ENCODE measurements at places on chromosomes 2 and 18.

DNA sequence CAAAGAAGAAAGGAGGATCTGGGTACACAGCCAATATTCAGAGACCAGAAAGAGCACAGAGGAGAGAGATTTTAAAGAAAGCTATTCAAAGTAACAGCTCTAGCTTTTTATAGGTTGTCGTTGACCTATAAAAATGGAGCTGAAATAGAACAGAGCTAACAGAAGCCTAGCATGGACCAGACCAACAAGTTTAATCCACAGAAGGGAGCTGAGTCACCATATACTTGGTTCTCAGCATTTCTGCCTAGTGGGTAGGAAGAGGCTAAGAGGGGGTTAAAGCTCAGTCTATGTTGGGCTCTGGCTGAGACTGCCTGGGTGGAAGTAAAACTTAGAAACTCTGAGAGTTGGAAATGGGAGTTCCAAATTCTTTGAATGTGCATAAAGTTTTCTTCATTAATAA lies 678.0 kb upstream of the CDH2 start:
- ATAC-seq: no peak

GRCh38 chr2:239327536-239328350 lies 73.1 kb downstream of the HDAC4 start:
- peak; percentile 18 for ATAC-seq

- ATAC-seq: peak; percentile 92
Measured at GRCh38 chr2:110657724-110658305, 20.0 kb downstream of the BUB1 start.

DNA sequence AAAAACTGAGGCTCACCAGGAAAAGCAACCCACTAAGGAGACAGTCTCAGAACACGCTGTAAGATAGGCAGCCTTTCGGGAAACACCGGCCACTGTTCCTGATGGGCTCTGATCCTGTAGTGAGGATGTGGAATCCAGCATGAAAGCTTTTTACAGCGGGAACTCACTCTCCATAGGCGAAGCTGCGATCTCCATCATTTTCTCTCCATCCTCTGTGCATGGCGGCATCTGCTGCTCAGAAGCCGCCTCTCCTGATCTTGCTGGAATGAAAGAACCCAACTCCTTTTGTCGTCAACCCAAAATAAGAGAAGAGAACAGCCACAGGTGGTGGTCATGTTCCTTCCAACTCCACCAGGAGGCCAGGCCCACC lies 49.9 kb downstream of the TMEM18 start:
- ATAC-seq: no peak

DNA sequence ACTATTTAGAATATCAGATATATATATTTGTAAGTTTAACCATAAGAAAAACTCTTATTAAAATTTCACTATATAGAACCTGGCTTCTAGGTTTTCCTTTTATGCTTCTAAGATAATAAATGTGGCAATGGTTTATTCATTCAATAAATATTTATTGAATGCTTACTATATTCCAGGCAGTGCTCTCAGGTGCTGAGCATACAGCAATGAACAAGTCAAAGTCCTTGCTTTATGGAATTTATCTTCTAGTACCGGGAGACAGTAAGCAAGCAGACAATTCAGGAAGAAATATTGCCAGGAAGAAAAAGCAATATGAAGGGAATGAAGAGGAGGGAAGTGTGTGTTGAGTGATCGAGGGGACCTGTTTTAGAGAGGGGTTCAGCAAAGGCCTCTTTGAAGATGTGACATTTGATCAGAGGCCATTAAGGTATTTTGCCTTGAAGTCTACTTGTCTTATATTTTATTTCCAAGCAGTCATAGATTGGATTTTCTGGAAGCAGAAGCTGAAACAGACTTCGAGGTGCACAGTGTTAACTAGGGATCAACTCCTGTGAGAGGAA lies 94.5 kb upstream of the LYPD6 start:
- no peak for ATAC-seq

DNA sequence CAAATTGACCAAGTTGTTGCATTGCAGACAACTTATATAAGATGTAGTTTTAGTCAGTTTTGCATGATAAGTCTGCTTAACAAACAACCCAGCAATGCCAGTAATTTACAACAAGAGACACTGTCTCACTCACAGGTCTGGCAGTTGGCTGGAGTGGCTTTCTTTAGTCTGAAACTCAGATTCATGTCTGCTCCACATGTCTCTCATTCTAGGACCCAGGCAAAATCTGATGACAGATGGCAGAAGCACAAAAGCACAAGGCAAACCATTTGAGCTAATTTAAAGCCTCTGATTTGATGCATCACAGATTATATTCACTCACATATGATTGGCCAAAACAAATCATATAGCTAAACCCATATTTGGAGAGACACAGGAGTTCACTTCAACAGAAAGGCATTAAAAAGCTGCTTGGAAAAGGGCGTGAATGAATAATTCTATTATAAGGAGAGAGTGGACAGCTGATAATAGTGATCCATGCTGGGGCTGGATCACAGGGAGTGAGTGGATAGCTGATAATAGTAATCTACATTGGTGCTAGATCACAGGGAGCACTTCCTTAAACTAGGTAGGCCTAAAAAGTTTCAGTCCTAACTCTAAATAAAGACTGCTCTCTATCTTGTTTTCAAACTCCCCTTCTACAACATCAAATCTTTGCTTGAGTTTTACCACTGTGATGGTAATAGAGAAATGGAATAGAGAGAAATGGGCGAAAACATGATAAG lies 593.2 kb upstream of the ZNF804A start:
- ATAC-seq: no peak

DNA sequence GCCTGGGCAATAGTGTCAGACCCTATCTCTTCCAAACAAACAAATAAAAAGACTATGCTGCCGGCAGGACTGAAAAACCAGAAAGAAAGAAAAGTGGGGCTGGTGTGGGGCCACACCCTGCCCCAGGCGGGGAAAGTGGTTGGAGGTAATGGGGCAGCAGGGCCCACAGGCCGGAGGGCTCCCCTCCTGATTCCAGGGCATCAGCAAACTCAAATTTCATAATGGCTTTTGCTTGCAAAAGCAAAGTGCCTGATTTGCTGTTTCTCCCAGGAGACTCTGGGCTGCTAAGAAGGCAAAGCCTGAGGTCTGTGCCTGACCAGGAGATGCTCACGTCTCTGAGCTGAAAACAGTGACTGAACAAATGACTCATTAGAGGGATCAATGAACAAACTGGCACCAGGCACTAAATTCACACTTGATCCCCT lies 121.9 kb downstream of the HDAC4 start:
- peak; percentile 12 for ATAC-seq

GRCh38 chr2:240142256-240142775 lies 1.9 kb upstream of the OTOS start:
- ATAC-seq: no peak

DNA sequence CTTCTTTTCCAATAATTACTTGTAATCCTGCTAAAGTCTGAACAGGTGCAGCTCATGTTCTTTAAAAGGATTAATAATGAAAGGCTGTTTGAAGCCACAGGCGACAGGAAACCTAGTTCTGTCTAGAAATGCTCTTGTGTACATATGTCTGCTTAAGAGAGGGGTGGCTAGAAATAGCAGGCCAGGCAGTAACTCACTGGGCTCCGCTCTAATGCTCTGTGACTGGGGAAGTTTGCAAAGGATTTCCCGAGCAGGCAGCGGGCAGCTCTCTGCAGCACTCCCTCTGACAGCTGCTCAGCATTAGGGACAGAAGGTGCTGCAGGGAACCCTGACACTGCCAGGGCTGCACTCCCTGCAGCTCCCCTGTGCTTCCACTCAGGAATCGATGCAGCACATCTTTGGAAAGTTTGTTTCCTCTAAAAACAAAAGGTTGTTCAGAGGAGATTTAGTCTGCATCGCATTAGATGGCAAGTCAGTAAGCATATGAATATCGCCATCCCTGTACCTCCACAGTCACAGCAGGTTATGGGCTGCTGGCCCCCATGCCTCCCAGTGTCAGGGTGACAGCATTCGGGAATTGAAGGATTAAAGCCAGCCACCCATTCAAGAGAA lies 33.1 kb upstream of the TTC39C start:
- ATAC-seq: no peak

DNA sequence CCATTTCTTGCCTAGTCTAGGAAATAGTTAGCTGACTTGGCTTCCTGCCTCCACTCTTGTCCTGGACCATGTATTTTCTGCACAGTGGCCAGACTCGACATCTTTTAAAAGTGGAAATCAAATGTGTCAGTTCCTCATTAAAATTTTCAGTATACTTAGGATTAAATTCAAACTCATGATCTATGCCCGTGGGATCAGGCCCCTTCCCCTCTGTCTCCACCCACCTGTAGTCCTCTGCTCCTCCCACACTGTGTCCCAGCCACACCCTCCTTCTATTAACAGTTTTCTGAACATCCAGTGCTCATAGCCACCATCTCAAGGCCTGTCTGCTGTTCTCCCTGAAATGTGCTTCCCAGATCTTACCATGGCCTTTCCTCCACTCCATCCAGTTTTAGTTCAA lies 13.3 kb downstream of the ARHGAP25 start:
- no peak for ATAC-seq

GRCh38 chr18:26656431-26656943 lies 108.1 kb upstream of the KCTD1 start:
- ATAC-seq: no peak

- ATAC-seq: peak; percentile 11
Measured at GRCh38 chr2:235951493-235951892, 216.7 kb downstream of the GBX2 start.

DNA sequence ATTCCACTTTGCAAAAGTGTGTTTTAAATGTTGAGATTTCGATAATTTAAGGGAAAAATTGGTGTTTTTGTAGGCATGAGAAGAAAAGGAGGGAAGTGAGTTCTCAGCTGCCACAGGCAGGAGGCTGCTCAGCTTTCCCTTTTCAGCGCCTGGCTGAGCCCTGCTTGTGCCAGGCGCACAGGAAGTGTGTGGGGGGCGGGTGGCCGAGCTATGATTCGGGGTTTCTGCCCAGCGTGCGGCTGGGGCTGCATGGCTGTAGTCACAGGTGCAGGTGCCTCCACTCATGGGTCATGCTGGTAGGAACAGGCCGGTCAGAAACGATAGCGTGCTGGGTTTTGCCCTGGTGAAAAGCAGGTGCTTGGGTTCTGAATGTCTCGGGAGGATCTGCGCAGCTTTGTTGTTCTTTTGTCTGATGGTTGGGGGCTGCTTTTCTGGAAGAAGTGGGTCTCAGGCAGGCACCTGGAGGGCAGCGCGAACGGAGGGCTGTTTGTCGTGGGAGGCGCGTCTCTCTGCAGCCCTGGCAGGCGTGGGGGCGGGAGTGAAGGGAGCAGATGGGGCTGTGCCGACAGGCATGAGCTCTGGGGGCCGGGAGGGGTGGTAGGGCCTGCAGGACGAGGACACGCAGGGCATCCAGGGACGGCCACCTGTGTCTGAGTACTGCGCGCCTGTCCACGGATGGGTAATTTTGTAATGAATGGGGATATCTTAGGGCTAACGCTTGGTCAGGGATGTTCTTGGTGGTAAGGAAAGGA lies 2.1 kb downstream of the KCNG2 start:
- no peak for ATAC-seq

GRCh38 chr2:25314514-25315315 lies 27.0 kb downstream of the DNMT3A start:
- ATAC-seq: peak; percentile 93

DNA sequence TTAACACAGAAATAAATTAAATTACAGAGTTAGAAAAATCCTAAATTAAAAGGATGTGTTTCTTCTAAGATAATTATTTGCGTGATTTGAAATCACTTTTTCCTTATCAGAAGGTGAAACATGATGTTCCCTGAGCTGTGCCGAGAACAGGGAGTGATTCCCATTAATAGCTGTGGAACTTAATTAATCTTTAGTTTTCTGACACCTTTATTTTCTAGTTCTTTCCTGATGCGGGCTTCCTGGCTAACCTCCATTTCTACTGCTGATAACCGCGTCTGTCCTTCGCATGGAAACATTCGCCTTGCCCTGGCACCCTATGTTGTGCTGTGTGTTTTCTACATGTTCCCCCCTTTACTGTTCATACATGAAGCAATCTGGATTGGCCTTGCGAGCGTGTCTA lies 172.9 kb downstream of the FAM210A start:
- ATAC-seq: no peak

GRCh38 chr2:34670482-34670881 lies 1071.4 kb upstream of the FAM98A start:
- ATAC-seq: no peak

DNA sequence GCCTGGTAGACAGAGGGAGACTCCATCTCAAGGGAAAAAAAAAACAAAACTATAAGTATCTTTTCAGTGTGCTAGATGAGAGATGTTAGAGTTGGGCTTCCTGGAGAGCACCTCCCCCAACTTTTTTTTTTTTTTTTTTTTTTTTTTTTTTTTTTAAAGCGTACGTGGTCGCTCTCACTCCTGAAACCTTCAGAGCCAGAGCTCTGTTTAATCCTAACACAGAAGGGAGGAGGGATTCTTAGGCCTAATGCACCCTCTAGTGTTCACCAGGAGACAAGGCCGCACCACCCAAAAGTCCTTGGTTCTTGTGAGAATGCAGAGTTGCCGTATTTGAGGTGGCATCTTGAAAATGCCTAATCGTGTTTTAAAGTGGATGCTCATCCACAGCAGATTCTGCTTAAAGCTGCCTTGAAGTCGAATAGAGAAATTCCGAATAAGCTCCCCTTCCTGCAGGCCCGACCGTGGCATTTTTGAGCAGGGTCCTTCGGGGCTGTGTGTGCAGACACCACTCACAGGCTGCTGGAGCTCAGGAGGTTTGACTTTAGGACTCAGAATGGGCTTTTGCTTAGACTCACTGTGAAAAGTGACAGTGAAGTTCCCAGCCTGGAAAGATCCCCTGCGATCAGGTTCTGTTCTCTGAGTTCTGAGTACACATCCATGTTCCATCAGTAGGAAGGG lies 252.6 kb downstream of the AGAP1 start:
- ATAC-seq: peak; percentile 82

GRCh38 chr2:207286106-207286505 lies 120.4 kb upstream of the KLF7 start:
- peak; percentile 75 for ATAC-seq

DNA sequence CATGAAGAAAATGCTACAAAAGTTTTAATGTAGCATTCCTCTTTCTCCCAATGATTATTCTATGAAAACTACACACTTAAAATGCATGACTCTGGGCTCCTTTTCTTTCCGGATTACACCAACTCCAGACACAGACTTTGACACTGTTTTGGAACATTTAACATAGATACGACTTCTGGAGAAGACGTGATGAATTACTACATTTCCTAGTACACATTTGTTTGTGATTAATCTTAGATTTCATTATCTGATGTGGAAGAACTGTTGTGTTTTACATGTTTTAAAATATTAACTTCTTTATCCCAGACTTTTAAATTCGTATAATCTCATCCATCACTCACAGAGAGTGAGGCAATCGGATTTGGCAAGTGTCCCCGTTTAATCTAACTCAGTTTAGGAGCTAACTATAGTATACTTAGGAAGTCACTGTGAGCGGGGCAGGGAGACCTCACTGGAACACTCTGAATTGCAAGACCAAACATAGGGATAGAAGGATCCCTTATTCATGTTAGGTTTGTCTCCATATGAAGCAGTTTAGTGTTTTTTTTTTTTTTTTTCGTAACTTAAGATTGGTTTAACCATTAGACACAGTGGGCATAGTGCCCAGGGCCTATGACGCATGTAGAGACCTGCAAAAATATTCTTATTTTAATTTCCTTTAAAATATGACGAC lies 66.7 kb downstream of the PDE1A start:
- no peak for ATAC-seq
